Fibroblast of the aortic adventitia (primary cell): ENCODE measurements at places on chromosomes 2 and 18.

GRCh38 chr2:128371648-128372345, 53.1 kb upstream of the HS6ST1 start:
- DNase-seq, result no peak

DNA sequence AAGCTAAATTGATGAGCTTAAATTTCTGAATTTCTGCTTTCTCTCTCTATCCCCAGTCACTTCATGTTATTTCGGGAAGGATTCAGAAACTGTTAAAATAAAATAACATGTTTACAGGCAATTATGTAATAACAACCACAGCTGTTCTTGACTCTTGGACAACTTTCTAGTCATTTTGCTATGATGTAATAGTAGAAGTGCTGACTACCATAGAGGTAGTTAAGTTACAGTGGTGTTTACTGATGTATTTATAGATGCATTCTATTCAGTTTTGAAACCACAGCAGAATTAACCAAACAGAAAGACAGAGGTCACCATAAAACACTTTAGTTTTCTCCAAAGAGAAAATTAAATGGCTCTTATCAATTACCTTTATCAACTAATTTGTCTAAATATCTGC, 1292.0 kb upstream of the CHAC2 start:
- DNase-seq, result no peak

DNA sequence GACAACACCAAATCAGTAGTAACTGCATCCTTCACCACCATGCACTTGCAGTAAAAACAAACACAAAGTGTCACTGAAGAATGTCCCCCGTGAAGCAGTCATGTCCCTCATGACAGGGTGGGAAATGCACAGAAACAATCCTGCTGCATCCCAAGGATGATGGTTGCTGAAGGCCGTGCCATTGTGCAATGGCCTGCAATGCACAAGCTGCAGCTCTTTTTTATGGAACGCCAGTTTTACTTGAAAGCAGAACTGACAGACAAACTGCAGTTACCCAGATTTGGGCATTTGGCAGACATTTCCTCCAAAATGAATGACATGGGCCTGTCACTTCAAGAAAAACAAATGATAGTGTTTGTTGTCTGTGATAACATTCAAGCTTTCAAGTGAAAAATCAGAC, 2.4 kb upstream of the CHST10 start:
- no peak for DNase-seq

GRCh38 chr2:42067521-42067920, 19.7 kb downstream of the PKDCC start:
- no peak for DNase-seq

GRCh38 chr2:143146815-143147530, 17.8 kb downstream of the ARHGAP15 start:
- DNase-seq, result no peak

GRCh38 chr2:121570667-121571055, 40.0 kb downstream of the RNU4ATAC start:
- DNase-seq, result peak; percentile 32

GRCh38 chr2:232890896-232891601, 21.0 kb downstream of the SNORC start:
- no peak for DNase-seq

DNA sequence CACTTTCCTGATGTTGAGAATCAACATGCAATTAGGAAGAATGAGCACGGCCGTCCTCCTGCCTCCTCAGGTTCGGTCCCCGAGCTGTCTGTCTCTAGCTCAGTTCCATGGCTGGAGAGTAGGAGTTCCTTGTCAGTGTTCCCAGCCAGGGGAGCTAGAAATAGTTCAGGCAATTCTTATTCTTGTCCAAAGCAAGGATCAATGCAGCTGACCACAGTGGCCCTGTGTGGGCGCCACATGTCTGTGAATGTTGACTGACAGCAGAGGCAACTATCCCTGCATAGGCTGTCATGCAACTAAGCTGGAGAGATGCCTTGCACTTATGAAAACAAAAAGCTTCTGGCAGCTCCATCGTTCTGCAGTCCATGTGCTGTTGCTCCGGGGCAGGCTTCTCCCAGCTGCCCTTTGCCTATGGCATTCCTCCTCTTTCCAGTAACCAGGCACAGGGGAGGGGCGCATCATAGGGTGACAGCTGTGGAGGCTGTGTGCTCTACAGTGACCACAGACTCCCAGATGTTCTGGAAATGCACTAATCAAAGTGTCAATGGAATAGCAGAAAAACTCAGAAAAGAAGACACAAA, 58.7 kb downstream of the PDCL3 start:
- no peak for DNase-seq

GRCh38 chr2:3025261-3025660, 352.4 kb downstream of the EIPR1 start:
- DNase-seq, result no peak

DNA sequence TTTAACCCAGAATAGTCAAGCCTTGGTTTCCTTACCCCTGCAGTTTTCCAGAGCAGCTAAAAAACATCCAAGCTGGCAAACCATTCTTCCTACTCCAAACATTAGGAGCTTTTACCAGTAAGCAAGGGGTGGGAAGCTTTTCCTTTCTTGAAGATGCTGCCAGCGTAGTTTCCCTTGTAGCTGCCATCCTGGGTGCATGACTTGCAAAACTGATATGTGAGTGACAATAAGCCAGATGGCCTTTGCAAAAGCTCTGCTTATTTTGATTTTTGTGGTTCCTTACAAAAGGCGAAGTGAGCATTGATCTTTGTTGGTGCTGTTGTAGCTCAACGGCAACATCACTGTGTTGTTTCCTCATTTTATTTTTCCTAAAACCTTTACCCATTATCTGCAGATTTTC, 138.8 kb downstream of the WDSUB1 start:
- DNase-seq, result no peak

GRCh38 chr18:73841661-73842060, 306.0 kb downstream of the FBXO15 start:
- DNase-seq, result no peak

DNA sequence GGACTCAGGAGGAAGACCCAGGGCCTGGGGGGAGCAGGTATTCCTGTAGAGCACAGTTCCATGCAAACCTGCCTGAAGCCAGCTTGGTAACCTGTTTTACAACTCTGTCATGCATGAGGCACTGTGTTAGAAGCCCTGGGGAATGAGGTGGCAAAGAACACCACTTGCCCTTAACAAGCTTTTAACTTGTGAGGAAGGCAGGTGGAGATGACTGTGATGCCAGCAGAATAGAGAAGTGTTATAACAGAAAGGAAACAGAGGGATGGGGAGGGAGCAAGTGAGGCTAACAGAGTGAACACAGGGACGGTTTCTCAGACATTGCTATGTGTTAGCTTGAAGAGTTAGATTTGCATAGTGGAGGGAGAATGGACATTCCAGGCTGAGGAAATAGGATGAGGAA, 11.5 kb upstream of the IL1A start:
- DNase-seq, result no peak

DNA sequence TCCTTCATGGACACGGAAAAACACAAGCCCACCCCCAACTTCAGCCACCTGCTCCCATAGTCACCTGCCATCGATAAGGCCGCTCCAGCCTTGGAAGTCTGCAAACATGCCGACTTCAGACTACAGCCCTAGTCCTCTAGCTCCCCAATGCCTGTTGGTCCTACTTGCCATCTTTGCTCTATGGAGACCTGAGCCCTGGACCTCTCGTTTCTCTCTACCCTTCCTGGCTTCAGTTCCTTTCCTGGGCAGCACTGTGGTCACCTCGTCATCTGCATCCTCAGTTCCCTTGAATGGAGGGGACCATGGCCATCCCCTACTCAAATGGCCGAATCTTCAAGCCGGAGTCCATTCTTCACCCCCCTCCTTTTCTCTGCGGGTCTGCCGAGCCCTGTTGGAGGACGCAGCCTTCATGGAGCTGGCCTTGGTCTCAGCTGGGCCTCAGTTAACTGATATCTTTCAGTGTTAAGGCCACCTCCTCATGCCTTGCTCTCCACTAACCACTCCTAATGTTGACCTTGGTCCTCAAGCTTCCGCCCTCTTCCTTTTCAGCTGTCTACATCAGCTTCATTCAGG, 47.7 kb upstream of the GBX2 start:
- DNase-seq, result no peak

- no peak for DNase-seq
These were observed 22.8 kb upstream of the ZNF385B start for GRCh38 chr2:179884193-179884592.

DNA sequence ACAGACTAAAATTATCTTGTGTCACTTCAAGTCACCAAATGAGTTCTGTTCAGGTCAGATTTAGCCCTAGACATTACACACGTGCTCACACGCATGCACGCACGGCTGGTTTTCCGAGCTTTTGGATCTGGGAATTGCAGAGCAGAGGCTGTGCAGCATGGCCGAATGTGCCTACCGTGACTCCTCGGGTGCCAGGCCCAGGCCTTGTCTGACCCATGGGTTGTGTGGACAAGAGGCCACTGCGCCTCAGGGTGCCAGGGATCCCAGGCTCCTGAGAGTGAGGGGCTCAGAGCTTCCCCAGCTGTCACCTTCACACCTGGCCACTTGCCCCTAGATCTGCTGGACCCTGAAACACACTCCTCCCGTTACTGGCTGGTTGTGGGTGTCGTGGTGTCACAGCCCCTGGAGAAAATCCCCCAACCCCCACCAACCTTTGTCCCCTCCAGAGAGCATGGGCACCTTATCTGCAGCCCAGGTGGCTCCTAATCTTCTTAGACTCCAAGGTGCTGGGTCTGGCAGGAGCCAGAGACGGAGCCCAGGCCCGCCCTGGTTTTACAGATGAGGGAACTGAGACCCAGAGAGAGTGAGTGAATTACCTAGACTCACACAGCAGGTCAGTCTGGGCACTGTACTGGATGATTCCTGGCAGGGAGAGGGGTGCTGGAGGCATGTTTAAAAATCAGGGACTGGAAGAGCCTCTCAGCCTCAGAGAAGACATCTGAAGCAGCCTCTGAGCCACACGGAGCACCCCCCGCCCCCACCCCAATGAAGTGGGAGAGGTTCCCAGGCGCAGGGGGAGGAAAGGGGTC, 56.8 kb downstream of the ATOH8 start:
- DNase-seq, result peak; percentile 25

DNA sequence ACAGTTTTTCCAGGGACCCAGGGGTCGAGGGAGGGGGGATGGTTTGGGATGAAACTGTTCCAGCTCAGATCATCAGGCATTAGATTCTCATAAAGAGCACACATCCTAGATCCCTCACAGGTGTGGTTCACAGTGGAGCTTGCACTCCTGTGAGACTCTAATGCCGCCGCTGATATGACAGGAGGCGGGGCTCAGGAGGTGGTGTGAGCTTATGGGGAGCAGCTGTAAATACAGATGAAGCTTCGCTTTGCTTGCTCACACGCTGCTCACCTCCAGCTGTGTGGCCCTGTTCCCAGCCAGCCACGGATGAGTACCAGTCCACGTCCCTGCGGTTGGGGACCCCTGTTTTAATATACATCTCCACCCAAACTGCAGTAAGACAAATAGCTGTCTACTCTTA, 204.2 kb downstream of the AGAP1 start:
- no peak for DNase-seq

DNA sequence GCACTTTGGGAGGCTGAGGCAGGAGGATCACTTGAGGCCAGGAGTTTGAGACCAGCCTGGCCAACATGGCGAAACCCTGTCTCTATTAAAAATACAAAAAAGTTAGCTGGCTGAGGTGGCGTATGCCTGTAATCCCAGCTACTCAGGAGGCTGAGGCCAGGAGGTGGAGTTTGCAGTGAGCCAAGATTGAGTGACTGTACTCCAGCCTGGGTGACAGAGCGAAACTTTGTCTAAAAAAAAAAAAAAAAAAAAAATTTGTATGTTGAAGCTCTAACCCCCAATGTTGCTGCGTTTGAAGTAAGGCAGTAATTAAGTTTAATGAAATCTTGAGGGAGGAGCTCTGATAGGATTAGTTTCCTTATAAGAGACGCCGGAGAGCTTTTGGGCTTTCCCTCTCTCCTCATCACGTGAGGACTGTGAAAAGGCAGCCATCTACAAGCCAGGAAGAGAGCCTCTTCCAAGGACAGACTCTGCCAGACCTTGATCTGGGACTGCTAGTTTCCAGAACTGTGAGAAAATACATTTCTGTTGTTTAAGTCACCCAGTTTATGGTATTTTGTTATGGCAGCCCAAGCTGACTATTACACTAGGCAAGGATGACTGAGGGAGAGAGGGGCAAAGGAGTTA, 11.5 kb upstream of the PNPT1 start:
- no peak for DNase-seq

- DNase-seq, result no peak
These were observed 286.8 kb upstream of the RAB12 start for GRCh38 chr18:8322486-8322885.

- DNase-seq, result peak; percentile 70
These were observed 8.1 kb downstream of the METTL21A start for GRCh38 chr2:207617011-207617671.

- DNase-seq, result no peak
These were observed 55.7 kb upstream of the ACTR3 start for GRCh38 chr2:113834051-113834730.

GRCh38 chr2:186205254-186205911, 280.7 kb upstream of the ZC3H15 start:
- no peak for DNase-seq

GRCh38 chr2:210584834-210585233, 28.4 kb downstream of the CPS1 start:
- peak; percentile 17 for DNase-seq

- DNase-seq, result no peak
These were observed 28.4 kb upstream of the OTOF start for GRCh38 chr2:26506279-26506678.

- peak; percentile 97 for DNase-seq
These were observed 106.5 kb upstream of the COL5A2 start for GRCh38 chr2:189285962-189286645.

GRCh38 chr2:6071519-6071918, 379.3 kb downstream of the SOX11 start:
- DNase-seq, result no peak

DNA sequence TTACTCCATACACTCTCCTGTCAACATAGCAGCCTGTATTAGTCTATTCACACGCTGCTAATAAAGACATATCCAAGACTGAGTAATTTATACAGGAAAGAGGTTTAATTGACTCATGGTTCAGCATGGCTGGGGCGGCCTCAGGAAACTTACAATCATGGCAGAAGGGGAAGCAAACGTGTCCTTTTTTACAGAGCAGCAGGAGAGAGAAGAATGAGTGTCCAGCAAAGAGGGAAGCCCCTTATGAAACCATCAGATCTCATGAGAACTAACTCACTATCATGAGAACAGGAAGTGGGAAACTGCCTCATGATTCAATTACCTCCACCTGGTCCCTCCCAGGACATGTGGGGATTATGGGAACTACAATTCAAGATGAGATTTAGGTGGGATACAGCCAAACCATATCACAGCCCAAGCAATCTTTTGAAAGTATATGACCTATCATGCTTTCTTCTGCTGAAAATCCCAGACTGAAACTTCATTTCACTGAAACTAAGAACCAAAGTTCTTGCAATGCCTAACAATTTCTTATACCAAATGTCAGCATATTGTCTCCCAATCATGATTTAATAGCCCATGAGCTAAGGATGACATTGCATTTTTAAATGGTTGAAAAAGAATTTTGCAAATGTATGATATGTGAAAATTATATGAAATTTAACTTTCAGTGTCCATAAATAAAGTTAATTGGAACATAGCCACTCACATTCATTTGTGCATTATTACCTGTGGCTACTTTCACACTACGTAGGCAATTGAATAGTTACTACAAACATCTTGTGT, 686.8 kb upstream of the ZEB2 start:
- no peak for DNase-seq
